ENCODE measurements at places on chromosomes 7 and 10. TPM values are rescaled to one million over a fixed set of nuclear protein-coding genes. Genes with fewer than 3 reads are reported as not detected.

The HERPUD2 gene
- total RNA-seq = 17.6 TPM

The AFAP1L2 gene
- 12.9 TPM for total RNA-seq

The ENKUR gene
- not detected for total RNA-seq

The SEMA3D gene
- total RNA-seq = 1.4 TPM

The AKR1C4 gene
- not detected for total RNA-seq

The LIPK gene
- total RNA-seq = not detected

The ST8SIA6 gene
- total RNA-seq = not detected

The DBNL gene
- total RNA-seq = 160 TPM

The TBX20 gene
- total RNA-seq = not detected

The SMNDC1 gene
- total RNA-seq = 9.2 TPM

The OPN4 gene
- total RNA-seq = not detected

The IGFBP1 gene
- total RNA-seq = not detected

All from transverse colon (tissue), 4 donors.